ENCODE measurements at places on chromosomes 16 and 17. TPM values are rescaled to one million over a fixed set of nuclear protein-coding genes. Genes with fewer than 3 reads are reported as not detected.

Gene GLOD4
- 235 TPM for polyA plus RNA-seq

Gene MPV17L
- polyA plus RNA-seq: 0.10 TPM

Gene KRT39
- not detected for polyA plus RNA-seq

Gene ESRP2
- polyA plus RNA-seq: not detected

Gene SLC9A5
- polyA plus RNA-seq: 1.8 TPM

Gene PTX4
- polyA plus RNA-seq: not detected

Gene TMEM114
- 0.62 TPM for polyA plus RNA-seq

Gene MT3
- polyA plus RNA-seq: 1.9 TPM

Gene MRPL28
- 134 TPM for polyA plus RNA-seq

Gene LYRM1
- polyA plus RNA-seq: 125 TPM

Gene ENPP7
- polyA plus RNA-seq: not detected

Gene CTNS
- polyA plus RNA-seq: 14.2 TPM

Gene GAS2L2
- 1.2 TPM for polyA plus RNA-seq

Gene RNF157
- 19.9 TPM for polyA plus RNA-seq

Gene NPIPA3
- 3.3 TPM for polyA plus RNA-seq

Gene OR2C1
- not detected for polyA plus RNA-seq

Gene CPHXL2
- not detected for polyA plus RNA-seq

Gene C16orf46
- 8.7 TPM for polyA plus RNA-seq

Gene CCL3
- not detected for polyA plus RNA-seq
